ENCODE measurements at places on chromosomes 3 and 15.

- no peak for DNase-seq
Observed at GRCh38 chr15:83890587-83890986, 236.7 kb downstream of the ADAMTSL3 start.

DNA sequence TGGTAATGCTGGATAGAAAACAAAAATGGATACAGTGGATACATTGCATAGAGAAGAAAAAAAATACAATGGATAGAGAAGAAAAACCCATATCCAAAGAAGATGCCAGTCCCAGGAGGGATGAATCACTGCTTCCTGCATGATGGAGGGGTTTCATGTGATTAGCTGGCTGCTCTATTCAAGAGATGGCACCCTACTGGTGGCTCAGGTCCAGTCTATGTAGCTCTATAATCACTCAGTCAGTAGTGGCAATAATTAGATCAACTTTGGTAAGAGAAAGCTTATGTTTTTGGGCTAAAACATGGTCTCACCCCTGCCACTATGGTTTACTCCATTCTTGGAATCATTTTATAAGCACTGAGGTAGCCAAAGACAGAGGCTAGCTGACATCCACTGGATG is 33.7 kb upstream of the NOX5 start:
- no peak for DNase-seq

DNA sequence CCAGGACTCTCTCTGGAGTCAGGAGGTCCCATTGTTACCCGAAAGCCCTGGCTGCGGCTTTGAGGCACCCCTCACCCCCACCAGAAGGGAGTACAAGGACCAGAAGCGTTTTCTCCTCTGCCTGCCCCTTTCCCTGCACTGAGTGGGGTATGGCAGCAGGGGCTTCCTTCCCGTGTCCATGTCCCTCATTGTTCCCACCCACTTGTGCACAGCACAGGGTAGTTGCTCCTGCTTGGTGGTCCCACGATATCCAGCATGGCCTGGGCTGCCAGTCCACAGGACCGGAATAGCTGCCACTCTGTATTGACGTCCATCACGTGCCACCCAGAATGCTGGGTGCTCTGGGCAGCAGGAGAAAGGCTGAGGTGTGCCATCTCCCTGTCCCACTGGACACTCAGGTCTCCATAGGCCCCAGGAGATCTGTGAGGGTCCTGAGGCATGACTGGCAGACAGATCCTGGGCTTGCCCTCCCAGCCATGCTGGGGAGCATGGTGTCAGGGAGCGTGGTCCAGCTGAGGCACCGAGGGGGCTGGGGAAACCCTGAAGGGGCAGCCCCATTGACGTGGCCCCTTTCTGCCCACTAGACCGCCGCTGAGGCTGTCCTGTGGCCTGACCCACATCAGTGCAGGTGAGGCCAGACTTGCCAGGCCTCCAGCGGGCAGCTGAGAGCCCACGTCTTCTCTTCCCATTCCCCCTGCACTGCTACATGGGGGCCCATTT is 45.3 kb upstream of the SEC22A start:
- DNase-seq: no peak

GRCh38 chr3:147373301-147373700 is 33.0 kb downstream of the ZIC4 start:
- no peak for DNase-seq

DNA sequence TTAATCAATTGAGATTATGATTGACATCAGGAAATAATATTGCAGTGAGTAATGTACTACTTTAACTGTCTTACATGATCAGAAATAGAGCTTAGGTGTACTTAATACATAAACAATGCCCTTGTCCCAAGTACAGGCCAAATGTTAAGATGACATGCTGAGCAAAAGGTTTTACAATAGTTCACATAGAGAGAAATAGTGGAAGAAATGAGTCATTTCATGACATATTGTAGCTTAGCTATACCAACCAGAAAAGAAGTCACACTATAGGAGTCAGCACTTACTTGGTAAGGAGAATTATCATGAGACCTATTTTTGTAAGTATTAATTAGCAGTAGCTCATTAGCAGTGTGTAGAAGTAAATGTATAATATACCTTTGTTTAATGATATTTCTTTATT is 96.4 kb upstream of the NANOGP8 start:
- no peak for DNase-seq

GRCh38 chr15:70220490-70221096 is 122.9 kb upstream of the TLE3 start:
- DNase-seq: no peak

DNA sequence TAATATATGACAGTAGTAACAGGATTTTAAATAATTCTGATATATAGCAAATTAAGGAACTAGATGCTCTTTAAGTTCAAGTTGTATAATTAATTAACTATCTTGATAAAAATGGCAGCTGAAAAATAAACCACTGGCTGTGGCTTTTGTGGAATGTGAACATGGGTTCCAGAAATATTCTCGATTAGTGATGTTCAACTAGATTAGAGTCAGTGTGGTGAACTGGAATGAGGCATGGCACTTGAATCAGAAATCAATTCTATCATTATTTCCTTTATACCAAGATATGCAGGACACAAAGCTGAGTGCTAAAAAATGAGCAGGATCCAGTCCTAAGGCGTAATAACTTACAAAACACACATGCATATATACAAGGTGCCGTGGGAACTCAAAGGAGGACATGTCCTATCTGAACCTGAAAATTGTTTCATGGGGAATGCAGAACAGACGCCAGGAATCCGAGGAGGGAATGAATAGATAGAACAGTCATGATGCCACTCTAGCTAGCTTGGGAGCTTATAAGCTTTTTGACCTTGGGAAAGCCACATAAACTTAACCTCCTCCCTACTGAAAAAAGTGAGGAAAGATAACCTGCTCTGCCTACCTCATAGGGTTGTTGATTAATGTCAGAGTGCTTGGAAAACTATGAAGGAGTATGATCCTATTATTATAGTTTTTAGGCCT is 402.4 kb downstream of the PLCL2 start:
- DNase-seq: no peak

GRCh38 chr3:39130026-39130425 is 22.5 kb downstream of the TTC21A start:
- DNase-seq: no peak

DNA sequence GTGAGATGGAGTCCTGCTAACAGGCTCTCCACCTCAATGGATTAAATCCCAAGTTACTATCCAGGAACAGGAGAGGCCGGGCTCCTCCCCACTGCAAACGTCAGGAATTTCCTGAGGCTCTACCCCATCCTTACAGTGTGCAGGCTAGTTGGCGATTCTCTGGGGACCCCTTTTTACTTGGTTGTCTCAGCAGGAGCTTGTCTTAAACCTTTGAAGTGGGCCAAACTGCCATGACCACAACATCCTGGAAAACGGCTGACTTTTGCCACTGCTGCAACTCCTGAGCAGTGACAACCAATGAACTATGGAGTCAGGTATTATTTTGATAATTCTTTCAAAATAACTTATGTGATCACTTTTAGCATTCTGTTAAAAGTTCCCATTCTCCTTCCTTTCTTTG is 440.9 kb upstream of the CCDC54 start:
- no peak for DNase-seq

GRCh38 chr3:26437678-26438077 is 184.9 kb upstream of the LRRC3B start:
- DNase-seq: no peak

DNA sequence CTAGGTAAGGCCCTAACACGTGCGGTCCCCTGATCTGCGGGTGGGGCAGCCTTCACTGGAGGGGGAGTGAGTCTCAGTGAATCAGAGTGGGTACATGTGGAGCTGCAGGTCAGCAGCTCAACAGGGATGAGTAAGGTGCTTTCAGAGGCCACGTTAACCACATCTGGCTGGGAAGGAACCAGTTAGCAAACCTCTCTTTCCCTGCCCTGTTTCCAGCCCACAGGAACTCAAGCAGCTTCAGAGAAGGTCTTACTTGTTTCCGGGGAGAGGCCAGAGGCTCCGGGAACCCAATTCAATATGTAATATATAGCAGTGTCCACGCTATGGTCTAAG is 175.3 kb downstream of the XXYLT1 start:
- no peak for DNase-seq

- DNase-seq: no peak
Observed at GRCh38 chr15:66724732-66725463, 22.9 kb downstream of the SMAD6 start.

DNA sequence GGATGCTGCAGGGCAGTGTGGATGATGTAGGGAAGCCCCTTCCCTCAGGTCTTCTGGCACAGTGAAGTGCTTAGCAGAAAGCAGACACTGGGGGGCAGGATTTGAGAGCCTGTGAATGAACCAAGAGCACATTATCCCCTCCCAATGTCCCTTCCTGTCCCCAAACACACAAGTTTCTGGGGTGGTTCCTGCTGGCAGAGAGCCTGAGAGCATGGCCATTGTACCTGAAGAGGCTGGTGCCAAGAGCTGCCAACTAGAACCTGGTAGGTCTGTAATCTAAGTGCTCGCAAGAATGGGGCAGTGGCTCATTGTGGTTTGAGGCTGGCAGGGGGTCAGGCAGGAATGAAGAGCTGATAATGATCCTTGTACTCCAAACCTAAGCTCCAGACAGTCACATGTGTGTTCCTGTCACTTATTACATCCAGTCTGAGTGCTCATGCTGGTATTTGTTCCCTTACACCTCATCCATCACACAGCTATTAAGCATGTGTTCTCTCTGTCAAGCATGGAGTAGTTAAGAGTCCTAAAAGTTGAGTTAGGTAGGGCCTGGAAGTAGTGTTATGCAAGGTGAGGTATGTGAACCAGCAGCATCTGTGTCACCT is 6.7 kb upstream of the CCR1 start:
- no peak for DNase-seq

All from stimulated activated CD8-positive, alpha-beta memory T cell treated with anti-CD3 and anti-CD28 coated beads, Interleukin-4, amount 100 ng/mL, for 4 hours (primary cell).